LHCN-M2 (cell line): ENCODE measurements at places on chromosomes 6 and 20. TPM values are rescaled to one million over a fixed set of nuclear protein-coding genes. Genes with fewer than 3 reads are reported as not detected.

The SHLD1 gene
- 2.5 and 2.6 TPM in 2 replicates for total RNA-seq

The KIF6 gene
- total RNA-seq = not detected in 2 replicates

The PNLDC1 gene
- not detected in 2 replicates for total RNA-seq

The SGK2 gene
- not detected in 2 replicates for total RNA-seq

The MATN4 gene
- total RNA-seq = 0.23 TPM in 1 of 2 replicates, not detected in the other

The MMP24OS gene
- total RNA-seq = 28.1 and 33.6 TPM in 2 replicates

The PHACTR2 gene
- 32.3 and 35.0 TPM in 2 replicates for total RNA-seq

The PGC gene
- not detected in 2 replicates for total RNA-seq

The PKIB gene
- total RNA-seq = 0.45 and 0.57 TPM in 2 replicates

The NEDD9 gene
- total RNA-seq = 6.3 and 10.6 TPM in 2 replicates

The IPCEF1 gene
- total RNA-seq = not detected in 2 replicates

The FGD2 gene
- not detected in 2 replicates for total RNA-seq
